ENCODE measurements at places on chromosomes 7 and 10.

- no peak for DNase-seq
Observed at GRCh38 chr7:133575726-133576440, 323.0 kb downstream of the EXOC4 start.

- no peak for DNase-seq
Observed at GRCh38 chr10:123249894-123250293, 95.7 kb downstream of the BUB3 start.

DNA sequence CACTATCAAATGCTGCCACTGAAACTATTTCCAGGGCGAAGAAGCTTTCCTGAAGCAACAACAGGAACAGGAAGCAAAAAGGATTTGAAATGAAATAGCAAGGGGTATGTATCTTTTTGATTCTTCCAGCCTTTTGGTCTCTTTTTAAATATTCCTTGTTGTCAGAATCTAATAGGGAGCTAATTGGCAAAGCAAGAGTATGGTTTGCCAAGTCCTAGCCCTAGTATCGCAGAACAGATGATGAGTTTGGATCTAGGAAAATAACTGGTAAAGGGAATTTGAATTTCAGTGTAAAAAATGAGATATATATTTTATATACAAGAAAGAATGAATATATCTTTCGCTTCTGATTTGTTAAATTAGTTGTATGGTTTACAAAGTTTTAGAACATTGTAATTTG, 252.5 kb downstream of the ANKRD7 start:
- no peak for DNase-seq

- DNase-seq: no peak
Observed at GRCh38 chr10:109877546-109877945, 45.8 kb downstream of the XPNPEP1 start.

DNA sequence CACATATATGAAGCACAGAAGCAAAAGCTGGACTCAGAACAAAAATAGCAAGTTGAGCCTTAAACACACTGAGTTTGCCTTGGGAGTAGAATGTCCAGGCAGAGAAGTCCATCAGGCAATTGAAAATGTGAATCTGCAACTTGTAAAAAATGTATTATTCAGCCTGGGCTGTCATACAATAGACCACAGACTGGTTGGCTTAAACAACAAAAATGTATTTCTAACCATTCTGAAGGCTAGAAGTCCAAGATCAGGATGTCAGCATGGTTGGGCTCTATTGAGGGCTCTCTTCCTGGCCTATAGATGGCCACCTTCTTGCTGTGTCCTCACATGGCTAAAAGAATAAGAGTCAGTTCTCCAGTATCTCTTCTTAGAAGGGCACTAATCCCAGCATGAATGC, 76.5 kb upstream of the CAPZA2 start:
- no peak for DNase-seq

DNA sequence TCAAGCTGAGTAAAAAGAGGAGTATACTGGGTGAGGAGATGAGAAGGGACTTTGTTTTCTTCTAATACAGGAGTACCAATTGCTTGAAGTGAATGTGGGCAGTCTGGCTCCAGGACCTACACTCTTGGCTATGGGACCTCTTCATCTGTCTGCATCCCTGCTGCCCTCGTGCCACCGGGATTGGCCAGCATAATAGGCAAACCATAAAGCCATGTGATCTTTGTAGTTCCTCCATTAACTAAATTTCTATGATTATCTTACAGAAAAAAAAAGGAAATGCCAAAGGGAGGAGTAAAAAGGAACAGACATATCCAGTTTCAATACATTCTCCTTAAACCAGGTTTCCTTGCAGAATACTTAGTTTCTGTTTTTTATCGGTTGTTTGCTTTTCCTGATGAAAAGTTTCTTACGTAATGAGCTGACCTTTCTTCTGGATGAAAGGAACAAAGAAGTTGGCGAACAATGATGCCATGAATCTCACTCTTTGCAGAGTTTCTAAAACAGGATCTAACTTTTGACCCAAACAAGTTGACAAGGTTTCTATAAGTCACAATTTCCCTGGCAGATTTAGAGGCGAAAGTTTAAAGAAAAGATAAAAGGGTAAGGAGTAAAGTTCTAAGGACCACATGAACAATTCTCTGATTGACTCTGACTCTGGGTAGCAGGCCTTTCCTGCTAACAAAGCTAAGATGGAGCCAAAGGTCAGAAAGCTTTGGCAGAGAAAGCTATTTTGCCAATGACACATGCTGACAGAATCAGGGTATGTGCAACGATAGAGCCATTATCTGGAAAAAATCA, 54.1 kb downstream of the LAMB1 start:
- no peak for DNase-seq

DNA sequence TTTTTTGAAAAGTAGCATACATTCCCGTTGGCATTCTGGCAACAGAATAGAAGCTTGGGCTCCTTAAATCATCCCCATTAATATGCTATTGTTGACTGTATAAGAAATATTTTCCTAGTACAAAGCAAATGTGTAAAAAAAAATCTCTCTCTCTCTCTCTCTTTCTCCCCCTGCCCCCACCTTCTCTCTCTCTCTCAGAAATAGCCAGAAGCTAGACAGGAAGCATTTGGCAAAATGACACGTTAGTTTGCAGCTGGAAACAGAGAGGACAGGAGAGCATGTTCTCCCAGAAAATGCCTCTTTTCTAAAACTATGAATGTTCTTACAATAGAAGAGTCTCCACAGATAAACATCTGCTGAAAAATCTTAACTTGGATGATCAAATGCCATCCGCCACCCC, 59.6 kb upstream of the AKR1E2 start:
- no peak for DNase-seq

- DNase-seq: peak; percentile 12
Observed at GRCh38 chr10:772227-772637, 82.8 kb upstream of the DIP2C start.
